ENCODE measurements at places on chromosomes 6 and 20.

DNA sequence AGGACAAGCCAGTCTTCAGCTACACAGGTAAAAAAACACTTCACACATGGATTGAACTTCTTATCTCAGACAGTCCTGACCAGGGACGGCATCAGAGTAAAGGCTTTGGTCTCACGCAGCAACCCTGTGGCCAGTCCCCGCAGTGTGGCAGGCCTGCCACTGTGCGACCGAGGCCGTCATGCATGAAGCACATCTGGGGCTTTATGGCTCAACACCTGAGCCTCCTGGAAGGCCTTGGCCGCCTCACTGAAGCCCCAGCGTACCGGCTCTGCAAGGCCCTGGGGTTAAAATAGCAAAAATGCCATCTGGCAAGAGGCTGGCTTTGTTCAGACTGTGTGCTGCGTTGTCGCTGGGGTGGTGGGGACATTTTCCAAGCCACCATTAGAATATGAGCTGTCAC, 32.8 kb downstream of the TBC1D7 start:
- no peak for DNase-seq

DNA sequence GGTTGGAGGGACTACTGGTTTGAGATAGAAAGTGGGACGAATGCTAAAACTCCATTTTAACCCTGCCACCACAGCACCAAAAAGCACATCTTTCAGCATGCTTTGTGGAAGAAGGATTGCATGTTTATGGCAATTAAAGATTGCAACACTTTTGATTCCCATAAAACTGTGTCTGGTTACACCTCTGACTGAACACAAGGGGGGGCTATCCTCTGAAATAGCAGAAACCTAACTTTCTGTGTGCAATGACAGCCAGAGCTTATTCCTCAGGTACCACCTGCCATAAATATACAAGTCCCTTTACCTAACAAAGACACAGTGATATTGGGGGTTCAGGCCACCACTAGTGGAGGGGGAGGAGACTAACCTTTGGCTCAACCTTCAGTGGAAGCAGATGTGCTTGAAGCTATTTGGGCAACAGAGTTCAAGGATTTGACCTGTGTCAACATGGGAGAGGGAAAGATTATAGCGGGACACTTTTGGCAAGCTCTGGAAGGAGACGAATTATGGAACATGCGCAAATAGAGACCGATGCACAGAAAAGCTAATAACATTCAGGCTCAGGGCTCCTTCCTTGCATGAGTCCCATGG, 9.6 kb upstream of the PLG start:
- no peak for DNase-seq

- DNase-seq: no peak
Measured at GRCh38 chr6:6729971-6730370, 141.5 kb downstream of the LY86 start.

- DNase-seq: no peak
Measured at GRCh38 chr6:624979-625378, 31.9 kb downstream of the HUS1B start.

- no peak for DNase-seq
Measured at GRCh38 chr6:46054516-46054915, 38.9 kb upstream of the CLIC5 start.

DNA sequence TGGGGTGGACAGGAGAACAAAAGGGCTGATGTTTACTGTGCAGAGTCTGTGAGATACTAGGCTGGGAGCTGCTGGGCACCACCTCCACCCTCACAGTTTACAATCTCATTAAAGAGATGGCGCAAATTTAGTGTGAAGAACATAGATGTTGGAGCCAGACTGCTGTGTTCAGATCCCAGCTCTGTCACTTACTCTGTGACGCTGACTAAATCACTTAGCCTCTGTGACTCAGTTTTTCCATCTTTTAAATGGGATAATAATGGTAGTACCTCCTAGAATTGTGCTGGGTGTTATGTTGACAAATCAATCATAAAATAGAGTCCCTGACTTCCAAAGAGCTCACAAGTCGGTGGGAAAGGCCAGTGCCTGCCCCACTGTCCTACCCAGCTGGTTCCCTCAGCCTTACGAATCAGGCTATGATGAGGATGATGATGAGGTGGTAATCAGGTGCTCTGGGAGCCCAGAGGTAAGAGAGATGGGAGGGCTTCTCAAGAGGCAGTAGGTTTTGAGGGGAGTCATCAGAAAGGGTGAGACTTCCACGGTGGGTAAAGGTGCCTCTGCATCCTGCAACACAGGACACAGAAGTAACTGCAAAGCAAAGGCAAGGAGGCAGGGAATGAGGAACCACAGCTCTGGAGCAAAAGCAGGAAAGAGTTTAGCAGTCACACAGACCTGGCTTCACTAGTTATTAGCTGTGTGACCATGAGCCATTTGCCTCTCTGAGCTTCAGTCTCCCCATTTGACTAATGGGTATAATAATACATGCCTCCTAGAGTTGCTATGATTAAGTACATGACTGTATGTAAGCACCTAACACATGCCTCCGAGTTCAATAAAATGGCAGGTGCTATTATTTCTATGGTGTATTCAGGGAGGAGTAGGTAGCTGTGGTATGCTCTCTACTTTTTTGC, 8.9 kb downstream of the FYN start:
- no peak for DNase-seq

- no peak for DNase-seq
Measured at GRCh38 chr6:156231026-156231765, 546.0 kb upstream of the ARID1B start.

Data from stimulated activated CD4-positive, alpha-beta T cell treated with anti-CD3 and anti-CD28 coated beads, TNF-alpha, amount 100 ng/mL, for 24 hours (primary cell).